ENCODE measurements at places on chromosomes 12 and 14.
A peak's percentile ranks its signal among the peaks of the same experiment; 100 is the strongest.

DNA sequence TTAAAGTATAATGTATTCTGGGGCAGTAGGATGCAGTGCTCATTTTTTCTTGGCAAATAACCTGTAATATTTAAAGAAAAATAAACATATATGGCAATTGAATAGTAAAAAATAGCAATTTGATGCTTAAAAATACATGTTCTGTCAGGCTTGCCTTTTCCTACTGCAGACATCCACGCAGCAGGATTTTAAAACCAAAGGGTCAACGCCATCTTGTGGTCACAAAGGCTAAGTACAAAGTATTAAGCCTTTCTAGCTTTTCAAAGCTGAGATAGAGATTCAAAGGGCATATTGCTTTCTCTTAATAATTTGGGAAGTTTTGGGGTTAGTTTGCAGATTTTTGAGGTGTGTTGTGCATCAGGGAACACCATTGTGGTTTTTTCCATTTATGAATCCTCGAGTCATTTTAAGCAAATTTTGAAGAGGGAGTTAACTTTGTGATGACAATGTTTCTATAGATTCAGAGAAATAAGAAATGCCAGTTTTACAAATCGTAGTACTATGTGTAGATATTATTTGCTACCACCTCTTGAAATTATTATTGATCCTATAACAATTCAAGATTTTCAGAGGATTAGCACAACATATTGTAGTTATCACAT is 4.7 kb upstream of the CCER1 start:
- DNase-seq: no peak

- no peak for DNase-seq
Measured at GRCh38 chr12:203462-204260, 10.3 kb downstream of the SLC6A12 start.

GRCh38 chr12:13044002-13044905 is at the start of gene FAM234B:
FAM234B (plus strand) TSS chr12:13044381; CDS start chr12:13044404, 23 bp downstream.
- peak; percentile 50 for DNase-seq

DNA sequence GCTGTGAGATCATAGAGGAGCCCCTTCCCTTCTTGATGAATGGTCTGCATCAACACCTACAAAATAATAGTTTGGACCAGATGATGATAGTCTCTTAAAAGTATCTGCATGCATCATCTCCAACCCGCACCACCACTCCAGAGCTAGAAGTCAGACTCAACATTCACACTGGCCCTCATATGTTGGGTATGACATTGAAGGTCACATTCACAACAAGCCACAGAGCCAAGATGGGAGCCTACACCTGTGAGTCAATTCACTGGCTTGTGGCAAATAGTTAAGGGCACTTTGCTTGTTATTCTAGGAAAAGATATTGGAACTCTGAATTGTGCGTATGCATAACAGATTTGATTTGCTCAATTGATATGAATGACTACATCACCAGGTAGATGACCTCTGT is 1197.9 kb downstream of the VRK1 start:
- no peak for DNase-seq

GRCh38 chr12:120581998-120582397 is 796 bp upstream of the POP5 start:
- no peak for DNase-seq

All from activated CD8-positive, alpha-beta memory T cell treated with anti-CD3 and anti-CD28 coated beads for 4 hours (primary cell).